NCI-H187 (cell line): ENCODE measurements at places on chromosomes 11 and 22.

GRCh38 chr22:25404928-25405816, 159.3 kb upstream of the GRK3 start:
- no peak for DNase-seq

GRCh38 chr22:30234786-30235470, 11.6 kb downstream of the LIF start:
- DNase-seq: no peak

- no peak for DNase-seq
Measured at GRCh38 chr22:37983860-37984791, at the start of gene SOX10. SOX10 (minus strand) TSS chr22:37984555; CDS start chr22:37983784, 771 bp downstream.

DNA sequence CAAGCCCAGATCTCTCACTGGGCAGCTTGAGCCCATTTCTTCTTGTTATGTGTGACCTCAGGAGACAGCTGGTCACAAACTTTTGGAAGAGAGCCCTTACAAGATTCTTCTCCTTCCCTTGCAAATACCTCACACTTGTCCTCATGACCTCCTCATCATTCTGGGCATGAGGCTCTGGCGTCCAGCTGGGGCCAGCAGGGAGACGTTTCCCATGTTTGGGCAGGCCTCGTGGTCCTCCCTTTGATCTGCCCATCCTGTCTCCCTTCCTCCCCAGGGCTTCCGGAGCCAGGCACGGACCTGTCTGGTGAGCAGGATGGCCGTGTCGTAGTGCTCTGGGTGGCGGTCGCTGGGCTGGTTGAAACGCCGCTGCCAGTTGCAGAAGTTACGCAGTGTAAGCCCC, 9.7 kb downstream of the ADAMTS8 start:
- DNase-seq: no peak

DNA sequence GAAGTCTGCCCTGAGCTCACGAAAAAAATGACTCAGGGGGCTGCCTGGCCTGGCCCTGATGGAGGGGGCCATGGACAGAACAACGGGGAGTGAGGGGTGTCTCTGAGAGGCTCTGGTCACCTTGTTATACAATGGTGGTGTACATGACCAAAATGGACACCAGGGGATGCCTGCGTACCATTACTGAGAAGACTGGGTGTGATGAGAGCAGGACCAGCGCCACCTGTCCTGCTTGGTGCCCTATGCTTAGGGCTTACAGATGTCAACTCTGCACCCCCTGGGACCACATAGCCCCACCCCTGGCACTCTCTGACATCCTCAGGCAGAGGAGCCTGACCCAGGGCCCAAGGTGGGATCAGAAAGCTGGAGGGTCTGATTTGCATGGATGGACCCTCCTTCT, 104.8 kb downstream of the ZNF280B start:
- DNase-seq: no peak

DNA sequence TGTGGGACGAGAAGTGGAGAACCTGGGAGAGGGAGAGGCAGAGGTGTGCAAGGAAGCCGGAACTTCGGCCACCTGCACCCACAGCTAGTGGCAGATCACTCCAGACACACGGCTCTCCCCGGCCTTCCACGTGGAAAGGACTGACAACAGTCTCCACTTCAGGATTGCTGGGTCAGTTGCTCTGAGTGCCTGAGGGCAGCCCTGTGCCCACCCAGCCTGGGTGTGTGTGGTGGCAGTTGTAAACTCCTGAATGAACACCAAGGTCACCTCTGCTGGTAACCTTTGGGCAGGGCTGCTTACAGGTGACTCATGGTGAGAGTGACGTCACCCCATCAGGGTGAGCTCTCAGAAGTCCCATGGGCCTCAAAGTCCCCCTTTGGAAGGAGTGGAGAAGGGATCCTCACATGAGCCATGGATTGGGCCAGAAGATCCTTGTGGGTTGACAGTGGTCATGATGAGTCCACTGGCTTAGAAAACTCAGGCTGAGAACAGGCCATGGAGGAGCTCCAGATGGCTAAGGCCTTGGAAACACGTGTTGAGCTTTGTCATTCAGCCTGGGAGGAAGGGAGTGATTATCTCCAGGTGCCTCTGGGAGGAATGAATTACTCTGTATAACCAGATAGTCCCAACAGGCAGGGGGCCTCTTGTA, 71.3 kb downstream of the BCR start:
- DNase-seq: no peak
